ENCODE measurements at places on chromosomes 7 and 10.

GRCh38 chr10:14812271-14812670 is 25.6 kb downstream of the CDNF start:
- DNase-seq: peak; percentile 48
- no peaks in the 10 kb centered on the region for H3K4me1 ChIP-seq
- no peak overlapping the region for H3K27ac ChIP-seq

DNA sequence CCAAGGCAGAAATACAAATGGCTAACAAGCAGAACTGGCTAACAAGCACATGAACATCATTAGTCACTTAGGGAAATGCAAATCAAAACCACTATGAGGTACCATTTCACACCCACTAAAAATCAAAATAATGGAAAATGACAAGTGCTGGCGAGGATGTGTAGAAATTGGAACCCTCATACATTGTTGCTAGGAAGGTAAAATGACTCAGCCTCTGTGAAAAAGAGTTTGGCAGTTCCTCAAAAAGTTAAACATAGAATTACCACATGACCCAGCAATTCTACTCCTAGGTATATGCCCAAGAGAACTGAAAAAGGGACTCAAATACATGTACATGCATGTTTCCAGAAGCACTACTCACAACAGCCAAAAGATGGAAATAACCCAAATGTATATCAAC is 52.8 kb upstream of the ANAPC16 start:
- H3K4me3 ChIP-seq: no peak overlapping the region
- H3K27me3 ChIP-seq: no peaks in the 10 kb centered on the region
- no peaks in the 10 kb centered on the region for H3K36me3 ChIP-seq
- peak; percentile 18 for DNase-seq
- H3K27ac ChIP-seq: no peak overlapping the region
- peaks cover 17% of the 10 kb centered on the region for H3K4me1 ChIP-seq

GRCh38 chr7:112449353-112449752 is 907 bp upstream of the IFRD1 start:
- H3K27ac ChIP-seq: no peak overlapping the region
- H3K4me1 ChIP-seq: peaks cover 14% of the 10 kb centered on the region
- H3K36me3 ChIP-seq: no peaks in the 10 kb centered on the region

- no peak overlapping the region for H3K4me3 ChIP-seq
- no peaks in the 10 kb centered on the region for H3K36me3 ChIP-seq
- H3K27ac ChIP-seq: no peak overlapping the region
- DNase-seq: peak; percentile 80
These were observed 56.7 kb downstream of the IDE start for GRCh38 chr10:92517034-92517655.

All from A673 (cell line).